NCI-H345 (cell line): ENCODE measurements at places on chromosomes 5 and 9.

DNA sequence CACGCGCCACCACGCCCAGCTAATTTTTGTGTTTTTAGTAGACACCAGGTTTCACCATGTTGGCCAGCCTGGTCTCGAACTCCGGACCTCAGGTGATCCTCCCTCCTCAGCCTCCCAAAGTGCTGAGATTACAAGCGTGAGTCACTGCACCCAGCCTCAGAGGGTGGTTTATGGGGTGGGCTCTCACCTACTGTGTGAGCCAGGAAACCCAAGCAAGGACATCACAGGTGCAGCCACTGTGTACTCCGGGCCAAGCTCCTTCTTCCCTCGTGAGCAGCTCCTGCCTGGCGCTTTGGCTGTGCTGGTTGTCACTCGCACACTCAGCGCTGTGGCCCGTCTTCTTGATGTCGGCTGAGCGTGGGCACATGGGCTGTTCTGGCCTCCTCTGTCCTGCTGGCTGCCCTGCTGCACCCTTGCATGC, 70.1 kb downstream of the WNK2 start:
- no peak for DNase-seq

- DNase-seq, result no peak
Observed at GRCh38 chr9:92402826-92403745, 1.3 kb downstream of the OGN start.

GRCh38 chr9:109246533-109246932, 74.3 kb downstream of the EPB41L4B start:
- DNase-seq, result no peak

- no peak for DNase-seq
Observed at GRCh38 chr5:133941456-133942196, 26.8 kb downstream of the C5orf15 start.

DNA sequence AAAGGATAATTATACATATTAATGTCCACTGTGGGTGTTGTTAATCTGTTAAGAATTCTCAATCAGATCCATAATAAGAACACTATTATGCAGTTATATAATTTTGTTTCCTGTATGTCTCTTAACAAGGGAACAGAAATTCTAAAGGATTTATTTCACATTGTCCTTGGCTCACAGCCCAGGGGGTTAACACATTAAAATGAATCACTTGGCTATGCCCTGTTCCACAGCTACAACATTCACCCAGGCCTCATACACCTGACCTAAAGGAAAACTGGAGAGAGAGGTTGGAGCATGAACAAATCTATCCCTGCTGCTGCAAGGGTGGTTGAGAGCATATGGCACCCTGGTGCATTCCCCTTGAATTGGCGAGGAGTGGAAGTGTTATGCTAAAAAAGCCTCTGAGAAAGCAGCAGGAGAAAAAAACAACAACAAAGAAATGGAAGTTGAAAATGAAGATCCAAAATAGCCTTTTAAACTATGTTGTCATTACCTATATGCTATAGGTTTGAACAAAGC, 116.0 kb downstream of the KCNN2 start:
- DNase-seq, result no peak

GRCh38 chr5:155822177-155822576, 504.8 kb upstream of the SGCD start:
- DNase-seq, result no peak

GRCh38 chr5:59007460-59008063, 424.7 kb downstream of the RAB3C start:
- DNase-seq, result peak; percentile 42

- DNase-seq, result no peak
Observed at GRCh38 chr9:92726971-92727715, 37.5 kb downstream of the BICD2 start.

- DNase-seq, result no peak
Observed at GRCh38 chr5:176593273-176593869, 16.6 kb downstream of the GPRIN1 start.

DNA sequence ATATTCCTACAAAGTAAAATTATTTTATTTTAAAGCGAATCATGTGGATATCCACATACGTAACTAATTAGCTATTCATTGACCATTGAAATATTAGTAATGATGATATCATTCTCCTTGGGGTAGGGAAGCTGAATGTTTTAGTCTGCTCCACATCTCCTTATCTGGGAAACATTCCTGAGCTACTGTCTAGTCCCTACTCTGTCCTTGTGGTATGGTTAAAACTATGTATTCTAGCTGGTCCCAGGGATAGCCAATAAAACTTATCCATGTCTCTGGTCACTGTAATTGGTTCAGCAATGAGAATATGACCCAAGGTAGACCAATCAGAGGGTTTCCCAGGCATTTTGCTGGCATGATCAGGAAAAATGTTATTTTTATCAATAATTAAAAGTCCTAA, 76.0 kb upstream of the DAP start:
- DNase-seq, result no peak

GRCh38 chr9:93467062-93467416, 13.7 kb upstream of the FAM120AOS start:
- no peak for DNase-seq

DNA sequence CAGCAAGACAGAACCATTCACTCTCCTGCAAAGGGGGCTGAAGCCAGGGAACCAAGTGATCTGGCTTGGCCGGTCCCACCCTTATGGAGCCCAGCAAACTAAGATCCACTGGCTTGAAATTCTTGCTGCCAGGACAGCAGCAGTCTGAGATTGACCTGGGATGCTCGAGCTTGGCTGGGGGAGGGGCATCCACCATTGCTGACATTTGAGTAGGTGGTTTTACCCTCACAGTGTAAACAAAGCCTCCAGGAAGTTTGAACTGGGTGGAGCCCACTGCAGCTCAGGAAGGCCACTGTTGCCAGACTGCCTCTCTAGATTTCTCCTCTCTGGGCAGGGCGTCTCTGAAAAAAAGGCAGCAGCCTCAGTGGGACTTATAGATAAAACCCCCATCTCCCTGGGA, 60.5 kb downstream of the TNFSF8 start:
- DNase-seq, result no peak

DNA sequence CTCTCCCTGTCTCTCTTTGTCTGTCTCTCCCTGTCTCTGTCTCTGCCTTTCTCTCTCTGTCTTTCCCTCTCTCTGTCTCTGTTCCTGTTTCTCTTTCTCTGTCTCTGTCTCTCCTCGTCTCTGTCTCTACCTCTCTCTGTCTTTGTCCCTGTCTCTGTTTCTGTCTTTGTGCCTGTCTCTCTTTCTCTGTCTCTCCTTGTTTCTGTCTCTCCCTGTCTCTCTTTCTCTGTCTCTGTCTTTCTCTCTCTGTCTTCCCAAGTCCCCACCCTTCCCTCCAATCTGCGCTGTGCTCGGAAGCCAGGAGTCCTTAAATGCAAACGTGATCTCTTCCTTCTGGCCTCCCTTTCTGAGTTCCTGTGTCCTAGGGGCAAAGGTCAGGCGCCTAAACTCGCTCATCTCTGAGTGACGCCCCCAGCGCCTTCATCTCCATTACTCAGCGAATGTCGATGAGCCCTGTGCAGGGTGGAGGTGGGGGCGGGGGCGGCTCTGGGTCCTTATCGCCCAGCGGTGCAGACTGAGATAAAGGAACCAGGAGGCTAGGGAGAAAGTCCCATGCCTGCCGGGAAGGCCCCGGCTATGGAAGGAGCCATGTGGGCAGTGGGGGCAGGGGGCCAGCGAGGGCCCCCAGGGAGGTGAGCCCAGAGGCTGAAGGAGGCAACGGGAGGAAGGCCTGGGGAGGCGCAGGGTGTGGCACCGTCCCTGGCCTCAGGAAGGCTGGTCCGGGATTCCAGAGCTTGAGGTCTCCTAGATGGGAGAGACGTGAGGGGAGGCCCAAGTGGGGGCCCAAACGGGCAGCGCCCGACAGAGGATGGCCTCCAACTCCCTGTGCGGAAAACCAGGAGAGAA, 1.5 kb upstream of the SLC6A19 start:
- no peak for DNase-seq

GRCh38 chr5:77590347-77590746, 48.2 kb downstream of the OTP start:
- DNase-seq, result no peak

DNA sequence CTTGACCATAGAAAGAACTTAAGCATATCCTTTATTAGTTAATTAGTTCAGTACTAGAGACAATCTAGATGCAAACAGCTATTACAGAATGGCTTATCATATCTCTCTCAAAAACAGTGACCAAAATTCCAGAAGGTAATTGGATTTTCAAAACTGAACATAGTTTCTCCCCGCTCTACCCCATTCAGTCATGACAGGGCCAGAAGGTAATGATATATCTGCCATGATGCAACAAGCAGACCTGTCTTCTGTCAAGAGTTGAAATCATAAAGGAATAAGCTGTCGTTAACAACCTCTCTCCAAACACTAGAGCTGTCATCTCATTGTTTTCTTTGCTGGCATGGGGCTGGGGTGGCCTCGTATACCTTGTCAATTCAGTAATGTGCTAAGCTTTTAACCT, 200.5 kb upstream of the POU5F2 start:
- peak; percentile 54 for DNase-seq

- no peak for DNase-seq
Observed at GRCh38 chr5:150147670-150148069, 8.0 kb downstream of the PDGFRB start.

- no peak for DNase-seq
Observed at GRCh38 chr5:150660108-150660831, 781 bp upstream of the MYOZ3 start.

DNA sequence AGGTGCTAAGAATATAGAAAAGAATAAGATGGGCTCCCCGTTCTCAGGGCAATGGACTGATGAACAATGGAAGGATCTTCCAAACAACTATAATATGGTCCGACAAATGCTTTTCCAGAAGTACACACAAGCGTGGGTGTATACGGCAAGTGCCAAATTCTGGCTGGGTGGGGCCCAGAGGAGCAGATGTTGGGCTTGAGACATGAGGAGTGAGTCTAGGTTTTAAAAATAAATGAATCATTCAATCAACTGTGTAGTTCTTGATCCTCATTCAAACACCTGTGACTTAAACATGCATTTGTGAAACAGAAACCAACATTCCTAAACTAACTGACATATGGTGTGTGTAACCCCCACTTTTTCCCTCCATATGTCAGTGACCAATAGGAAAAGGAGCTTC, 47.9 kb downstream of the MFAP3 start:
- DNase-seq, result no peak

GRCh38 chr9:38119560-38120236, 50.7 kb upstream of the SHB start:
- DNase-seq, result peak; percentile 21

GRCh38 chr5:159978358-159978757, 30.6 kb upstream of the TTC1 start:
- DNase-seq, result no peak

DNA sequence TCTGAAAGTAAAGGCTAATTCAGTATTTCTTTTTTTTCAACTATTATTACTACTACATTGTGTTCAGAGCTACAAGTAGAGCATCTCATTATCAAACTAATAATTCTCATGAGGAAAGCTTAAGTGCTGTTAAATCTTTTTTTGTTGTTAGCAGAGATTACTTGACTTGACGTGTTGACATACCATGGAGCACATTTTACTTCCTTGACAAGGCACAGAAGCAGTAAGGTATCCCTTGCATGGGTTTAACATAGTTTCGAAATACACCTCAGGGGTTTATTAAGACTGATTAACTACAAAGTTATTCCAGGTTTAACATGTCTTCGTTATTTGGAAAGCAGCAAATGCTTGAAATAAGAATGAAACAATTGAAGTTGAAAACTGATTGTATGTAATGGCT, 7.0 kb downstream of the SPDL1 start:
- no peak for DNase-seq

DNA sequence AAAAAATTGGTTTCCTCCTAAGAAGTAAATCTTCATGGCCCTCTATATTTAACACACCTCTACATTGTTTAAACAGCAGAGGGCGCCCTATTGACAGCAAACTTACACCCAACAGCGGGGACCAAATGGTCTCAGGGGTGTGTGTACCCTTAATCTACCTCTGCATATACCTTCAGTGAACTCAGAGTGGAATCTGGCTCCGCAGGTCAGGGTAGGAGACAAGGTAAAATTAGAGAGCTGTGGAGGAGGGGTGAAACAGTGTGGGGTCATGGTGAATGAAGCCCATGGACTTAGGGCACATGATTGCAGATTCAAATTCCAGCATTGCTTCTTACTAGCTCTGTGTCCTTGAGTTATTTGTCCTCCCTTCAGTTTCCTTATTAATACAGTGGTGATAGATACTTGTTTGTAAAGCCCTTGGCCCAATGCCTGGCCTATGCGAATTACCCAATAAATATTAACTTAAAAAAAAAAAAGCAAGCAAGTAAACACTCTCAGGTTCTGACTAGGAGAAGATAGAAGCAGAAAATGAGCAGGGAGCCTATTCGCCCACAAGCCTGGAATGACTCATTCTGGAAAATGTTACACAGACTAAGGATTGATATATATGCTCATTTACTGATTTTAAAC, 122.9 kb downstream of the CAVIN4 start:
- peak; percentile 37 for DNase-seq

DNA sequence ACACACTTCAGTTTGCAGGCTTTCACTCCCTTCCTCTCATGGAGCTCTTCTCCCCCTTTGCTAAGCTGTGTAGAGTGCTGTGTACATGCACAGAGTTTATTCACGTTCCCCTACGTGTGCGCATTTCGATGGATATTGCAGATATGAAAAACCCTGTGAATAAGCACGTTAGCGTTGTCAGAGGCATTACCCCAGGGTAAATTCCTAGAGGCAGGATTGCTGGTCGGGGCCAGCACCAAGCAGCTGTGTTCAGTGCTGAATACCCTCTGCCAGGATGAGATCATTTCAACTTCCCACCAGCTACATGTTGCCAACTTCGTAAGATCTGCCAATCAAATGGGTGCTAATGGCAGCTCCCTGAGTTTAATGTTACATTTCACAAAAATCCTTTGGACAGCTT, 172.3 kb upstream of the PPP1R26 start:
- DNase-seq, result no peak

GRCh38 chr5:6772886-6773285, 59.7 kb downstream of the TENT4A start:
- peak; percentile 65 for DNase-seq

DNA sequence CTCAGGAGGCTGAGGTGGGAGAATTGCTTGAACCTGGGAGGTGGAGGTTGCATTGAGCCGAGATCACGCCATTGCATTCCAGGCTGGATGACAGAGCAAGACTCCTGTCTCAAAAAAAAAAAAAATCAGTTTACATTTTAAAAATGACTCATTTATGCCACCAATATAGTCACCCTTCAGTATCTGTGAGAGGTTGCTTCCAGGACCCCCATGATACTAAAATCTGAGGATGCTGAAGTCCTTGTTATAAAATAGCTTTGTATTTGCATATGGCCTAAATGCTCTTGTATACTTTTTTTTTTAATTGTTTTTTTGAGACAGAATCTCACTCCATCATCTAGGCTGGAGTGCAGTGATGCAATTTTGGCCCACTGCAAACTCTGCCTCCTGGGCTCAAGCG, 5.8 kb downstream of the OCLN start:
- no peak for DNase-seq

- DNase-seq, result no peak
Observed at GRCh38 chr5:10635257-10635866, 71.5 kb downstream of the ANKRD33B start.

DNA sequence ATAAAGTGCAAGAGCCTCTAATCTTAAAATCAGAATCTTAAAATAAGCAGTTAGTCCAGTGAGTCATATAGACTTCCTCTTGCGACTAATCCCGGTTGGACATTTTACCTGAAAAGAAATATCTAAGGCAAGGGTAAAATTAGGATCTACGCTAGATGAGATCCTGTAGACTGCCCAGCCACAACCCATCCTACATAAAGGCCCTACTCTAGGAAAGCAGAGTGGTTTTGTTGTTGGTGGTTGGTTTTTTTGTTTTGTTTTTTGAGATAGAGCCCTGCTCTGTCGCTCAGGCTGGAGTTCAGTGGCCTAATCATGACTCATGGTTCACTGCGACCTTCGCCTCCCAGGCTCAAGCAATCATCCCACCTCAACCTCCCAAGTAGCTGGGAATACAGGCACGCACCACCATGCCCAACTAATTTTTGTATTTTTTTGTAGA, 6.9 kb downstream of the TSC1 start:
- DNase-seq, result no peak

GRCh38 chr5:54807421-54807820, 178.0 kb downstream of the ESM1 start:
- no peak for DNase-seq
